ENCODE measurements at places on chromosomes 13 and 19.

DNA sequence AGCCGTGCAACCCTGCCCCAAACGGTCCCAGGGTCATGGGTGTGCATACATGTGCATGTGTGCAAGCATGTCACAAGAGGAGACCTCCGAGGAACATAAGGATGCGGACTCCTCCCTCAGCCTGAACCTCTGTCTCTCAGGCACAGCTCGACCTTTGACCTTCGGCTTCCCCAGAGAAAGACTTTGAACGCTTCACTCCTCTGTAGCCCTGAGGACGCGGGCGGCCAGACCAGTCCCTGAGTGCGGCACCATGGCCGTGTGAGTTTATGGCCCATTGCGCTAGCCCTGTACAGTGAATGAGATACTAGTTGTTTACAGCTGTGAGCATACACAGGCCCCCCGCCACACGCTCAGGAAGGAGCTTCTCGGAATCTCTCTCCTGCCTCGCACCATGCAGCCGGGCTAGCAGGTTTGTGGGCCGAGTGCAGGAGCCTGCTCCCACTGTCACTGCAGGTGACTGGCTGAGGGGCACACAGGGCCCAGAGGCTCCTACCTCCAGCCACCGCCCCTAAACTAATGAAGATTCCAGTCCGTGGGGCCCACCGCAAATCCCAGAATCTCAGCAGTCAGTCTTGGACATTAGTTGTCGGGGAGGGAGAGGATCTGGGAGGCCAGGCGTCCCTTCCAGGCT, 10.8 kb downstream of the RASA3 start:
- DNase-seq: no peak

DNA sequence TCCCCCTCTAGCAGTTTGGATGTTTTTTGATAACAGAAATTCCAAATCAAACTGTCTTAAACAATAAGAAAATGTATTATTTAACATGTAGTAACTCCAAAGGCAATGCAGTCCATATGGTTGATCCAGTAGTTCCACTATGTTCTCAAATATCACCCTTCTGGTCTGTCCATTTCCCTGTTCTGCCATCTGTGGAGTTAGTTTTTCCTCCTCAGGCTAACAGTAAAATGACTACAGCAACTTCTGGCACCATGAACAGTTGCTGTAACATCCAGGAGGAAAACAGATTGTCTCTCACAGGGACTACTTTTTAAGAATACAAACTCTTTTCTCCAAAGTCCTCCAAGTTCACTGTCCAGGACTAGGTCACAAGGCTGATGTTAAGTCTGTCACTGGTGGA, 455.4 kb downstream of the FGF14 start:
- no peak for DNase-seq

DNA sequence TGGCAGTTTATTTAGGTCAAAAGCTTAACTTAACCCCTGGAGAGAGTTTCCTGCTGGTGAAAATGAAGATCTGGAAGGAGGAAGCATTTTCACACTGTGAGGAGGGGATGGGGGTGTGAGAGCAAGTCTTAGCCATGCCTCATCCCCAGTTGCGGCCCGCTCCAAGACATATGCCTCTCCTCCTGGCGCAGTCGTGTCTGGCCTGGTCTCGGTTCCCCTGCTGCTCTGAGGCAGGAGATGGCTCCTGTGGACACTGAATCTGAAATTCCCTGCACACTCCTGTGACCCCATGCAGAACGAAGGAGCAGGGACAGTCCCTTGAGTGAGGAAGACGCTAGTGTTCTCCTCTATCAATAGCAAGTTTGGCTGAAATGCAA, 360 bp upstream of the ZNF69 start:
- no peak for DNase-seq

GRCh38 chr19:51116736-51117286, 7.9 kb upstream of the SIGLEC9 start:
- no peak for DNase-seq

GRCh38 chr13:106183410-106184065, 351.9 kb downstream of the EFNB2 start:
- DNase-seq: no peak

DNA sequence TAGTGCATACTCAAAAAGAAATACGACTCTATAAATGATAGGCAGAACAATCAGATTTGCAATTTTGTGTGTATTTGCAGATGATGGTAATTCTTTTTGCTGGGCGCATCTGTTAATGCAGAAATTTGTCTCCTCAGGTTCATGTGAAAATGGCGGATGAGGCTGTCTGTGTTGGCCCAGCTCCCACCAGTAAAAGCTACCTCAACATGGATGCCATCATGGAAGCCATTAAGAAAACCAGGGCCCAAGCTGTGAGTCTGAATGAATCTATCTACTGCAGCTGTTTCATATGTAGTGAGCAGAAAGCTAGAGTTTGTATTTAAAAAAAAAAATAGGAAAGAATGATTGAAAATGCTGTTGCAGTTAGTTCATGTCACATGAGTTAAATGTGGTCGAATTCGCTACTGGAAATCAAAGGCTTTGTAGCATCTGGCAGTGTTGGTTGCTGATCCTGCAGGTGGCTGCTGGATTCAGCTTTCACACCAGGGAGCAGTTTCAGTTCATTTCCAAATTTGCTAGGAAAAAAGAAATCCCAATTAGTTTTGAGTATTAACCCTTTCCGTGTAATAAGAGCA, 66.0 kb downstream of the PCCA start:
- DNase-seq: no peak

DNA sequence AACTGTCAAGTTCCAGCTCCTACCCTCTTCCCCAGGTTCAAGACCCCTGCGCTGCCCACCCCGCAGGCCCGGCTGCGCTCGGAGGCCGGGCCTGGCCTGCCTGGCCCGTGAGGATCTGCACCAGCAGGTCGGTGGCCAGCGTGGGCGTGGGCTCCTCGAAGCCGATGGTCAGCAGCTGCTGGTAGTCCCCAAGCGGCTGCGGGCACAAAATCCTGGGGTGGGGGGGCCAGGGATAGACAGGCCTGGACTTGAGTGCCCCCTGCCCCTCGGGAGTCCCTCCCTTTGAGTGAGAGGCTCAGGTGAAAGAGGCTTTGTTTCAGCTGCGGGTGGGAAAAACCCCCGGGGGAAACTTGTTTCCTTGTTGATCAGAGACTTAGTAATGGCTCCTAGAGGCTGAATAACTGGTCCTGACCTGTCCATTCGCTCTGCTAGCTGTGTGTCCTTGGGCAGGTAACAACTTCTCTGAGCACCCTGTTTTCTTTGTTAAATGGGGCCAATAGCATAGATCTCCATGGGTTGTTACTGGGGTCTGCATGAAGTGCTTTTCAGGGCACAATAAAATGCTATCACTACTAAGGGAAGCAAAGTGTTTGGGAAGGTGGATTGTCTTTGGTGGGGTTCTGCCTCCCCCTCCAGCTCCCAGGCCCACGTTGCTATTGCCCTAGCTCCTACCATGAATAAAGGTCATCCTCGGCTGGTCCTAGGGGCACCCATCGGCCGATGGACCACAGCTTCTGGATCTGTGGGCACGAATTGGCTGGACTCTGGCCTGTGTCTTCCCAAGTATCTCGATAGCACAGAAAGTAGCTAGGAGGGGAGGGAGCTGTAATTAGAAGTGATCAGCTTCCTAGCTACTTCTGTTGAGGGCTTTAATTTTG, 3.5 kb downstream of the C19orf67 start:
- no peak for DNase-seq

DNA sequence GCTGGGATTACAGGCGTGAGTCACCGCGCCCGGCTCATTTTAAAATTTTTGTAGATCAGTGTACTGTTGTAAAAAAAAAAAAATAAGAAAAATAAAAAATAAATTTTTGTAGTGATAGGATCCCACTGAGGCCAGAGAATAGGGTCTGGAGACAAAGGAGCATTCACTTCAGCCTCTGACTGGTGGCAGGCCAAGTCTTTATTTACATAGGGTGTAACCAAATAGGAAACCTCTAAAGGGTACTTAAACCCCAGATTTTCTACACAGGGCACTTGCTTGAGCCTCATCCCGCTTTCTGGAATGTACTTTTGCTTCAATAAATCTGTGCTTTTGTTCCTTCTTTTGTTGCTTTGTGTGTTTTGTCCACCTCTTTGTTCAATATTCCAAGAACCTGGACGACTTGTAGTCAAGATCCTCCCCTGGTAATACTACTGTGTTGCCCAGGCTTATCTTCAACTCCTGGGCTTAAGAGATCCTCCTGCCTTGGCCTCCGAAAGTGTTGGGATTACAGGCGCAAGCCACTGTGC, 2.1 kb upstream of the PDCD2L start:
- no peak for DNase-seq

DNA sequence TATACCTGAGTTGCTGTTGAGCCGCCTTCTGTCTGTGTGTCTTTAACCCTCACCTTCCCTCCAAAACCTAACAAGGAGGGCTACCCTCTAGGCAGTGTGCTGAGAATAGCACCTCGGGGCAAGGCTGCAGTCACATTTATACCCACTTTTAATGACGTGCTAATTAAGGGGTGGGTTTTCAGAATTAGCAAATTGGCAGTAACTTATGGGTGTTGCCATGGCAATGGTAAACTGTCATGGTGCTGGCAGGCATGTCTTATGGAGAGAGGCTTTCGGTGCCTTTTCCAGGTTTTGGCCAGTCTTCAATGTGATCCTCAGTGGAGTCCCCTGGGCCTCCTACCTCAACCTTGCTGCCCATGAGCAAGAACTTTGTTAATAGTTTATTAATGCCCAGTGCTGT, 1.2 kb upstream of the PNMA8A start:
- DNase-seq: no peak

GRCh38 chr13:51501592-51502152, 48.8 kb upstream of the INTS6 start:
- DNase-seq: no peak

DNA sequence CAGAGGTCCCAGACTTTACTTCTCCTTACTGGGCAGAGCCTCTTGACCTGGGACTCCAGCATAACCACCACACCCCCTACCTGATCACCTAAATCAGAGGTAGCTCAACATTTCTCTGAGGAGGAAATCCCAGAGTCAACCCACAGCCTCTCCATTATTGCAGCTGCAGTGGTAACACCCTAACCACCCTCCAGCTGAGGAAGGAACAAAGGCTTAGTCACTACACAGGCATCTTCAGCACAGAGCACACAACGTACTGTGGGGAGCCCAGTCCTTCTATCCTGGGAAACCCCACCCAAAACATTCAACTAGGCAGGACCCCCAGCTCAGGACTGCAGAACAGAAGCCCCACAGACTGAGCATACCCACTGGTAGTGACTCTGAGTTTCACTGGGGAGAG, 824.7 kb upstream of the SLITRK5 start:
- DNase-seq: no peak

- DNase-seq: no peak
Observed at GRCh38 chr13:108987517-108987916, 358.1 kb downstream of the MYO16 start.

DNA sequence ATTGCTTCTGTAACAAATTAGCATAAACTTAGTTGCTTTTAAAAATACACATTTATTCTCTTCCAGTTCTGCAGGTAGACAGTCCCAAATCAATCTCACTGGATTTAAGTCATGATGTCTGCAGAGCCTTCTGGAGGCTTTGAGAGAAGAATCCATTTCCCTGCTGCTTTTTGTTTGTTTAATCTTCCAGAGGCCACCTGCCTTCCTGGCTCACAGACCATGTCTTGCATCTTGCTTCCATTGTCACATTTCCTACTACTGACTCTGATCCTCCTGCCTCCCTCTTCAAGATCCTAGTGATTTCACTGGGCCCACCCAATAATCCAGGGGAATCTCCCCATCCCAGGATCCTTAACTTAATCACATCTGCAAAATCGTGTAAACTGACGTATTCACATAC, 473.3 kb downstream of the ITGBL1 start:
- DNase-seq: no peak

DNA sequence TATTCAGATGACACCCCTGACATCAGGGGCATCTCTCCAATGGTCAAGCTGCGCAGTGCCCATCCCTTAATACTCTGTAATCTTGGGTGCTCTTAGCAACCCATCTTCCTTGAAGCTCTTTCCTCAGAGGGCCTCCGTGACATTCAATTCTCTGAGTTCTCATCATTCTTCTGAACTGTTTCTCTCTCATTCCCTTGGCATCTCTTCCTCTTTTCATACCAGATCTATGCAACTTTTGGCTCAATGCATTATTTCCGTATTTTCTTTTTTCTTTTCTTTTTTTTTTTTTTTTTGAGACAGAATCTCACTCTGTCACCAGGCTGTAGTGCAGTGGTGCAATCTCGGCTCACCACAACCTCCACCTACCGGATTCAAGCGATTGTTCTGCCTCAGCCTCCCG, 53.9 kb downstream of the PCDH8 start:
- no peak for DNase-seq

- DNase-seq: no peak
Observed at GRCh38 chr19:9644472-9644871, 23.4 kb upstream of the ZNF561 start.

DNA sequence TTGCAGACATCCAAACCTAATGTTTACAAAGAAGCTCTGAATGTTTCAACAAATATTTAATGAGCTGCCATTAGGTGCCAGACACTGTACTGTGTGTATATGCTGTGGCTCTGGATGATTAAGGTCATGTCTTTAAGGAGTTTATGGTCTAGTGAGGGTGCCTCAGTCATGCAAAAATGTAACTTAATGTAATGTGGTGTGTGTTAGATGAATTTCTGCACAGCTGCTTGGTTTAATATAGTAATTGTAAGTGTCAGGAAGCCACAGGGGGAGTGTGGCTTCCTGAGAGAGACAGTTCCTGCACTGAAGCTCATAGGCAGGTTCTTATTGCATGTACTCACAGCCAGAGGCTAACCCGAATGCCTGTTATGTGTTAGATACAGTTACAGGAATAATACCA, 43.3 kb downstream of the SPATA13 start:
- DNase-seq: no peak

- DNase-seq: no peak
Observed at GRCh38 chr19:23402388-23402787, 7.1 kb upstream of the ZNF91 start.

DNA sequence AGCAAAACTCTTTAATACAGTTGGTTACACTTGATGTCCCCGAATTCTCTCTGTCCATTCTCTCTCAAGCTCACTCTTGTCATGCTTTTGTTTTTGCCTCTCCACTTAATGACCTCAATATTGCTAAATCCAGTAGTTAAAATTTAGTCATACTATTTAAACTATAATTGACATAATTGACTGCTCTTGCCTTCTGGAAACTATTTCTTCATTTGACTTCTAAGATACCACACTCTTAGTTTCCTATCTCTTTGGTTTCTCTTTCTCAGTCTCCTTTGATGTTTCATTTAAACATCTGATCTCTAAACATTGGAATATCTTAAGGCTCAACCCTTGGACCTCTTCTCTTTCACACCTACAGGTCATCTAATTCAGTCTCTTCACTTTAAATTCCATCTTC, 211.3 kb downstream of the COG6 start:
- no peak for DNase-seq

Data from BJ (cell line).